ENCODE measurements at places on chromosomes 5 and 9.

DNA sequence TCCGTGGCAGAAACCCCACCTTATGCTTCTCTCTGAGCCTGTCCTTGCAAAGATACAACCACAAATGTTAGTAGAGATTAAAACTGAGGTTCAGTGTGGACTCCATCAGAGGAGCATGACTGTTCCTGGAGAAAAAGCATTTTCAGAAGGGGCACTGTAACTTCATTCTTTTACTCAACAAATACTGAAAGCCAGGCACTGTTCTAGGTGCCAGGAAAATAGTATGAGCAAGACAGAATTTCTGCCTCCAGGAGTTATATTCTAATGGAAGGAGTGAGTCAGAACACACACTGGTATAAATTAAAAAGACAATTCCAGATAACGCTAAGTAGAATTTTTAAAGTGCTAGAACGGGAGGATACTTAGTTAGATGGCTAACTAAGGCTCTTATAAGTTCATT is 251.4 kb upstream of the GAS1 start:
- DNase-seq, result no peak

- no peak for DNase-seq
Measured at GRCh38 chr9:96612105-96612965, 7.3 kb downstream of the CDC14B start.

- no peak for DNase-seq
Measured at GRCh38 chr5:41707853-41708603, 162.2 kb downstream of the OXCT1 start.

DNA sequence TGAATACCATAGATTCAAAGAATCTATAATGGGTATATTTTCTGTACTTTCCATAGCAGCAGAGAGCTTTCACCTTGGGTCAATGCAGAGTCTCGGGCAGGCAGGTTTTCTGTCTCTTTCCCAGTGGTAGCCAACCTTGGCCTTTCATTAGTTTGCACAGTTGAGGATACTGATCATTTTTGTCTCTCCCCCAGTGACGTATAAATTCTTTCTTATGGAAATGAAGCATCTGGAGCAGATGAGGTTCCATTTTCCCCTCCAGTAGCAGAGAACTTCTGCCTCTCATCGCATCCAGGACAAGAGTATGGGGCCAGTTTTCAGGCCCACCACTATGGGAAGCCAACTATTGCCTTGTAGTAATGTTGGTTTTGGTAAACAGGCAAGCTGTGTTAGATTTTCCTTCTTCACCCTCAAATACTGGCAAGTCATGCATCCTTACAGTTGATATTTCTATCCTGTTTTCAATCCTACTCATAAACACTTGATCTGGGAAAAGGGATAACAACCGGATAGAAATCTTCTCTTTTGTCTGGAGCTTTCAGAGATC is 845.2 kb upstream of the CDH18 start:
- DNase-seq, result no peak

GRCh38 chr9:82148901-82149461 is 160.4 kb downstream of the SPATA31D1 start:
- no peak for DNase-seq

DNA sequence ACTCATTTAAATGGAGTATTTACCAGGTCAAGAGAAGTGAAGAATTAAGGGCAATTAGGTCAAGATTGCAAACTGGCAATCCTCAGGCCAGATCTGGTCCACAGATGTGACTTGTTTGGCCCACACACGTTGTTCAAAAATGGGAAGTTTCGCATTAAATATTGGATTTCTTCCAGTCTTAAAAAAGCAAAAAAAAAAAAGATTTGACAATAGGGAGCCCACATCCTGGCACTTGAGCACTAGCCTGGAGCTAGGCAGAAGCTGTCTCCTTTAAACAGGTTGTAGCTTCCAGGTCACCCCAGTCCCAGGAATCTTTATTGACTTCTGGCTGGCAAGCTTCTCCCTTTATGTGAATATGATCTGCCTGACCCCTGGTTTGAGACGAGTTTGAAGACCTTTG is 520.4 kb downstream of the RAB3C start:
- DNase-seq, result no peak

All from D721Med (cell line).